ENCODE measurements at places on chromosomes 13 and 19.

GRCh38 chr19:13887018-13887436, 10.1 kb downstream of the NANOS3 start:
- no peak for DNase-seq

- no peak for DNase-seq
These were observed 10.2 kb upstream of the ZNF546 start for GRCh38 chr19:39986643-39987042.

- DNase-seq = no peak
These were observed 18.5 kb downstream of the ZNF101 start for GRCh38 chr19:19687090-19687489.

- no peak for DNase-seq
These were observed 574.2 kb downstream of the PCDH9 start for GRCh38 chr13:66655847-66656454.

DNA sequence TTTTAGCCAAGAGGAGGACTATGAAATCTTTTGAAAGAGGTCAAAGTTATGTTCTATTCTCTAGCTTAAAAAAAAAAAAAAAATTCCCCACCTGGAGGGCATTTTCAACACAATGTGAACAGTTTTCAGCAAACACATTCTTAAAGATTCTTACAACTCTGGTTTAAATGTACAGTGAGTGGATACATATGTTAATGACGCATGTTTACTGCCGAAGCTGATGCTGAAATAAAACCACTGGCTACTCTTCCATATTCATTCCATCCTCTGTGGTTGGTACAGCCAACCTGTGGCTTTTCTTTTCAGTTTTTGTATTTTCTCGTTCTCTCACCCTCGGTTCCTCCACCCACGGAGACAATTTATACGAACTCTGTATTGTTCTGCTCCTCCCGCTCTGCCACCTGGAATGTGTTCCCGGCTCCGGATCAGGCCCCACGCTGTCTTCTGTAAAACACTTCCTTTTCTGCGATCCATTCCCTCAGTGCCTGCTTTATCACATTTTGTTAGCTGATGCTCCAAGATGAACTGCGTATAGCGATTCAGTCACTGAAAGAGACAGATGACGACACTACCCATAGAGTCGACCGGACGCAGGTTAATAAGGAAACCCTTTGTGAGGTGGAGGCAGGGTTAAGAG, 466.4 kb upstream of the ARGLU1 start:
- DNase-seq = no peak

DNA sequence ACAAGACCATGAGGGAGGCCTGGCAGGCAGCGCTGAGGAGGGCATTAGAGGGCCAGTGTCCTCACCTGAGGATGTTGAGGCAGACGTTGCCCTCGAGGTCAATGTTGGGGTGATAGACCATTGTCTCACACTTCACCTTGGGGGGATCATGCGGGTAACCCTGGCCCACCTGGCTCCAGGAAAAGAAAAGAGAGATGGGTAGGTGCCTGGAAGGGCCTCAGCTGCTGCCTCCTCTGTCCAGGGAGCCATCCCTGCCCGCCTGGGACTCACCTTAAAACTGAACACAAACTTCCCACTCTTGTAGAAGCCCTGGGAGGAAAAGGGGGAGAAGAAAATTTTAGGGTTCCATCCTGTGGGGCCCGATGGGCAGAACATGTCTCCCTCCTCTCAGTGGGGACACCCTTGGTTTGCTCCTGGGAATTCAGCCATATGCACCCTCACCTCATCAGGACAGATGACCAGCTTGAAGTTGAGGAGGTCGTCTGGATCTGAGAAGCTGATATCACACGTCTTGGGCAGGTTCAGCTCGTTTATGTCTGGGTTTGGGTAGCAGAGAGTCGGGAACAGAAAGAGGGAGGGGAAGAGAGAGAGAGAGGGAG, 1.7 kb downstream of the UBE2M start:
- DNase-seq = no peak

DNA sequence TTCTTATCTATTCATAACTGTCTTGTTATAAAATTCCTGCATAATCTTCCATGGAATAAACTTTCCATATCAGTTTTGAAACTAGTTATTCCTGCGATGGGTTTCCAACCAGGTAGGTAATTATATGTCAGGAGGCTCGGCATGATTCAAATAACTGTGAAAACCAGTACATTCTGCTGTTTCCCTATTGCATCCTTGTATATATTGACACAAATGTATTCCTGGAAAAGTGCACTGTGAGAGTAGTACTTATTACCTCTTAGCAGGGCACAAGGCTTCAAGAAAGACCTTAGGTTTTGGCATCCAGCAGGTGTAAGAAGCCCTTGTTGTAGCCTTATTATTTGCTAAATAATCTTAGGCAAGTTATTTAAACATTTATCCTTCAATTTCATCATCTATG, 1131.3 kb upstream of the ATXN8OS start:
- DNase-seq = no peak

DNA sequence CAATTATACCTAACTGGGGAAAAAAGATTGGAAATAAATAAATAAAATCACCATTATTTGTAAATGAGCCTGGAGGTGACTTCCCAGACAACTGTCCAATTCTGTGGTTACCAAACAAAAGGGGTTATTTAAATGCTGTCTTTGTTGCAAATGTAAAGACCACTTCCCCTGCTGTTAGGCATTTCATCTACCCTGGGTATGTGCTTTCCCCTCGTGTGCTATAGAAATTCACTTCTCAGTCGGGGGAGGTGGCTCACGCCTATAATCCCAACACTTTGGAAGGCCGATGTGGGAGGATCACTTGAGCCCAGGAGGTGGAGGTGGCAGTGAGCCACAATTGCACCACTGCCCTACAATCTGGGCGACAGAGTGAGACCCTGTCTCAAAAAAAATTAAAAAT, 101.9 kb upstream of the AKAP11 start:
- DNase-seq = no peak

- DNase-seq = no peak
These were observed 255.9 kb upstream of the SOX21 start for GRCh38 chr13:94968040-94968756.

DNA sequence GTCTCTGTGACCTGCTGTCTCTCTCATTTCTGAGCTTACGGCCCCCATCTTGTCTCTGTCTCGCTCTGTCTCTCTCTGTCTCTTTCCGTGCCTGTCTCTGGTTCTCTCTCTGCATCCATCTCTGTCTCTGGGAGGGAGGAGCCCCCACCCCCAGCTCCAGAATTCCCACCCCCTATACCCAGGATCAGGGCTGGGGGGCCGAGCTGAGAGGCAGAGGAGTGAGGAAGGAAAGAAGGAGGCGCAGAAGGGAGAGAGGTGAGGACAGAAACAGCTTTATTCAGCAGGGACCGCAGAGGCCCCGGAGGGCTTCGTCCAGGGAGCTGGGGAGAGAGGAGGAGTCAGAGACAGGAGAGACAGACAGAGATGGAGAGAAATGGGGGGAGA, 14.0 kb downstream of the JOSD2 start:
- no peak for DNase-seq

DNA sequence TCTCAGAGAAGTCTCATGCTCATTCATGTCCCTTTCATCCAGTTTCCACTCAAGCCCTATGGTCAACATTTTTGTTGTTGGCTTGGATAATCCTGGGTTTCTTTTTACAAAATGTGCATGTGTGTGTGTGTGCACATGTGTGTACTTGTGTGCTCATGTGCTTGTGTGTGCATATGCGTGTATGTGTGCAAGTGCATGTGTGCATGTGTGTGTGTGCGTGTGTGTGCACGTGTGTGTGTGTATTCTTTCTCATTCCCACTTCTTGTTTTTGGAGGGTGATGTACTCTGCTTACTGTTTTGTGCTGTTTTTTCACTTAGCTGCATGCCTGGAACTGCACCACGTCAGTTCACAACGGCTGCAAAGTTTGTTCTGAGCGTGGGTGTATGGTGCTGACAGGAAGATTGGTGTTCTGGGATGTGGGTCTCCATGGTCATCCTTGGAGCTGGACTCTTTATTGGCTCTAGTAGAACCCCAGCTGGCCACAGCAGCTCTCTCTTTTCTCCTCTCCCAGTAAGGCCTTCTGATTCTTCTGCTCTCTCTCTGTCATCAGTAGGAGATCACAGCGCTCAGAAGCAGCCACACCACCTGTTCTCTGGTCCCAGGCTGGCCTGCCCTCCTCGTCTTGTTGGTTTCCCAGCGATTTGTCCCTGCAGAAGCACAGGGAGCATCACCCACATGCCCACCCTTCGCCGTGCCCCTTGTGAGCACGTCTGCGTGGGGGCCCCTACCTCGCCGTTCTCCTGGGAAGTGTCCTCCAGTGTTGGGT, 60.8 kb downstream of the SOX1 start:
- no peak for DNase-seq

GRCh38 chr19:55528030-55528803, 8.7 kb downstream of the SBK2 start:
- DNase-seq = peak; percentile 37

DNA sequence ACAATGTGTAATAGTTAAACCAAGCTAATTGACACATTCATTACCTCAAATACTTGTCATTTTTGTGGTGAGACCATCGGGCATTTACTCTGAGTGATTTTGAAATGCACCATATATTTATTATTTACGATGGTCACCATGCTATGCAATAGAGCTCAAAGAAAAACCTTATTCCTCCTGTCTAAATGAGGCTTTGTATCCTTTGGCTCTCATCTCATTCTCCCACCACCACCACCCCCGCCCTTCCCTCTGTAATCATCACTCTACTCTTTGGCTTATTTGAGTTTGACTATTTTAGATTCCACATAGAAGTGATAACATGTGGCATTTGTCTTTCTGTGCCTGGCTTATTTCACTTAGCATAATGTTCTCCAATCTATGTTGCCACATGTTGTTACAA, 124.9 kb downstream of the CYSLTR2 start:
- DNase-seq = peak; percentile 67

GRCh38 chr19:13463296-13463695, 43.0 kb downstream of the CACNA1A start:
- peak; percentile 9 for DNase-seq

- DNase-seq = peak; percentile 12
These were observed 665.2 kb downstream of the TBC1D4 start for GRCh38 chr13:74816737-74817136.

GRCh38 chr13:47976325-47976724, 24.7 kb downstream of the SUCLA2 start:
- peak; percentile 26 for DNase-seq

- DNase-seq = no peak
These were observed 35.4 kb upstream of the KPNA3 start for GRCh38 chr13:49827891-49828290.

GRCh38 chr19:33195645-33196347, 1.7 kb downstream of the LRP3 start:
- no peak for DNase-seq

DNA sequence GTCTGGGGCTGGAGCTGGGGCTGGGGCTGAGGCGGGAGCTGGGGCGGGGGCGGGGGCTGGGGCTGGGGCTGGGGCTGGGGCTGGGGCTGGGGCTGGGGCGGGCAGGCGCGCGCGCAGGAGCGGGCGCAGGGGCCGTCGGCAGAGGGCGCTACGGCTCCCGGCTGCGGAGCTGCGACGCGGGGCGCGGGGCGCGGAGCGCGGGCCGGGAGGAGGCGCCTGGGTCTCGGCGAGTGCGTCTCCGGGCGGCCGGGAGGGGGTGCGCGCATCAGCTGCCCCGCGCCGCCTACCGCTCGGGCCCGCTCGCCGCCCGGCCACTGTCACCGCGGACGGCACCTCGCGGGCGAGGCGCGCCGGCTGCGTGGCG, 422 bp upstream of the MTUS2 start:
- DNase-seq = peak; percentile 16

GRCh38 chr13:53336441-53337160, 308.0 kb downstream of the OLFM4 start:
- DNase-seq = no peak

DNA sequence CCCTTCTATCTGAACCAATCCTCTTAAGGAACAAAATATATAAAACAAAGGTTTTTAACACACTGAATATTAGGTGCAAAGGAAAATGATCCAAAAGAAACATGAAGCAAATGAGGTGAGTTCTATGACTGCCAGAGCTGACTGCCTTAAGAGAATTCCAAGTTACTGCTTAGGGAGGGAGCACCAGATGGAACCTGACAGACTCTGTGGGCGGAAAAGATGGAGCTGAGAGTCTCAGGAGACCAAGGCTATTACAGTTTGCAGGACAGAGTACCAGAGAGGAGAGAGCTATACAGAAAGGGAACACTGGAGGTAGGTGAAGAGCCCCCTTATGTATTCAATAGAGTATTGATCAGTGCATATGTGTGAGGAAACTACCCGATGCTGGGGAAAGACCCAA, 87.2 kb downstream of the B3GLCT start:
- no peak for DNase-seq

DNA sequence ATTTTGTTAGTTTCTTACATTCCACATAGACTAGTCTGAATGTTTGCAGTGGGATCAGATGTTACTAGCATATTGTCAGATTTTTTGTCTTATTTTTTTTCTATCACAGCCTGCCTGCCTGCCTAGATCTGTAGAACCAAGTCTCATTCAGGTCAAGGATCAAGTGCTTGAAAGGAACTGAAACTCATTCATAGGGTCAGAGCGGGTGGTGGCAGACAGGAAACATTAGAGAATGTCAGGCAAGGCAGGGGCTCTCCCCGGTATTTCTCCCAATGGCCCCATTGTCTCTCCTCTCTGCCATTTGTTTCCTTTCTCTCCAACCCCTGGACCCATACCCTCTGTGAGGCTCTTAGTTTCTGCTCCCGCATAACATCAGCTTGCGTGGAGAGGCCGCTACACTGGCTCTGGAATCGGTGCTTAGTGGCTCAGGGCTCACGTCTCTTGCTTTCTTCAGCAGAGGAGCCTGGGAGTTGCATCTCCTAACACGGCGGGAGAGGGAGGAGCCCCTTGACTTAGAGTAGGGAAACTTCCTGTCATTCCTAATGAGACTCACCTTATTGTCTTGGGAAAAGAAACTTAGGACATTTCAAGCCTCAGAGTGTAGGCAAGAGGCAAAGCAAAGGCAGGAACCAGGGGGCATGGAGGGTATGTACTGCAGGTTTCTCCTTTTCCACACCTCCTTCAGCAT, 35.6 kb upstream of the SPATA13 start:
- DNase-seq = no peak

- DNase-seq = no peak
These were observed 2625.6 kb upstream of the PCDH20 start for GRCh38 chr13:64041296-64041695.

DNA sequence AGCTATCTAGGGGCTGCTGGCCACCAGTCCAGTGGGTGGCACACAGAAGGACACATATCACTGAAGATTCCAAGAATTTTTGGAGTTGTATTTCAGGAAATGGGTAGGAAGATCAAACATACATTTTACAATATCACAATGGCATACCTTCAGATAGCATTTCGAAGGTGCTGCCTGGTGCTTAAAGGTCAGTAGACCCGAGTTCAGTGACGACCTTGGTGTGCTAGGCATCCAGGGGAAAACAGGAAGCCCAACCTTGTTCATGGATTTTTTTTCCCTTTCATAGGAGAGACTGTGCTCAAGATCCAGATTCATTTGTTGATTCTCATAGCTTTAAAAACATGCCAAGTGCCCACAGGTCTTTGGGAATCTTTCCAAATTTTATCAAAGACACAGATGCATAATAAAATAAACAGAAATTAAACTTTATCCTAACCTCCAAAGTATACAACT, 51.0 kb upstream of the RCBTB2 start:
- no peak for DNase-seq

GRCh38 chr19:34345947-34346351, 19.0 kb upstream of the GPI start:
- peak; percentile 58 for DNase-seq

Data from AG10803 (cell line).